ENCODE measurements at places on chromosomes 7 and 10.

DNA sequence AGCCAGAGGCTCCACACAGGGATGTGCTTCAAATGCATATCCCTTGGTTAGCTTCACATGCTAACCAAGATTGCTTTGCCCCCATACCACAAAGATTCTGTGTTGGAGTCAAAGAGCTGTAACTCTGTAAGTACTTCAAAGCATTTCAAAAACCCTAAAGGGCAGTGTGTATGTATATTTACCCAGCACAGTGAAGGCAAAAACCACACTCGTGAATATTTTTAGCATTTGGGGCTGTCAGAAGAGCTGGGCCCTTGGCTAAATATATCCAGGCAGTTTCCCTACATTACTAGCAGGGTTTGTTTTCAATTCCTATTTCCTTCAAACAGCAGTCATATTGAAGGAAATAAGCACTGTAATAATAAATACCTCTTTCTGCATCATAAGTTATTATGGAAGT is 84.2 kb upstream of the STEAP1B start:
- DNase-seq = no peak

DNA sequence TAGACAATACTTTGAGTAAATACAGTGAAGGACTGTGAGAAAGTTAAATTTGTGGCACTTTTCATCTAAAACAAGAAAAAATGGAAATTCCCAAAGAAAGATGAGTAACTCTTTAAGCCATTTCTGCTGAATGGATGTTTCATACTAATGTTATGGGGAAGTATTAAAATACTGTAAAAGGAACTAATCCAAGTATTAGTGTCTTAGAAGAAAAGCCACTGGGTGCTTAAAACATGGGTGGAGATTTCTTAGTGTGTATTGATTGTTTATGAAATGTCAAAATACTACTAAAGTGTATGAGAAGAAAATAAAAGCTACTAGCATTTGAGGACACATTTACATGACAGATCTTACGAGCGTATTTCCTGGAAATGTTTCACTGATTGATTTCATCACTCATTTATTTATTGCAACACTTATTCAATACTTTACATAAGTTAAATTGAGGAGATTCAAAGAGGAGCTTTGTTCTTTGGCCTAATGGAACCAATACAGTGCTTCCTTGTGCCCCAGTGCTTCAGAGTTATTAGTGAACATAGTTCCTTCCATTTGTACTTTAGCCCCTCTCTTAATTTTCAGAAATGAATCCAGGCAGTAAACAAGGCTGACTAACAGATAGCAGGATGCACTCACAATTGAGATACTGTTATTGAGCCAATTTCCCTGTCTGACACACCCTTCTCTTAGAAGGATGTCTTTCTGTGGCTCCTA is 155.5 kb upstream of the AHR start:
- DNase-seq = peak; percentile 85

- DNase-seq = no peak
Measured at GRCh38 chr10:98096731-98097130, 37.7 kb upstream of the R3HCC1L start.

DNA sequence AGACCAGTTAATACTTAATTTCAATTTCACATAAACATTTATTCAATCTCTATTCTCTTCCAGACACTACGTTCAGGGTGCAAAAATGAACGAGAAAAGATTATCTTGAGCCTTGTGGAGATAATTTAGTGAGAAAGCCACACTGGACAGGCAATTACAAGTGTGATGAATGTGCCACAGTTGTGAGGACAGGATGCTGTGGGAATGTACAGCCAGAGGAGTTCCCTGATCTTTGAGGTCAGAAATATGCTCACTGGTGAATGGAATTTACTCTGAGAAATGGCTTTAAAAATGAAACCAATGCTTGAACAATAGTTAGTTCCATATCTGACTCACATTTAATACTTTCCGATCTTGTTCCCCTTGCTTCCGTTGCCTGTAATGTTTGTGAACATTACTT is 864.8 kb downstream of the GATA3 start:
- DNase-seq = no peak

DNA sequence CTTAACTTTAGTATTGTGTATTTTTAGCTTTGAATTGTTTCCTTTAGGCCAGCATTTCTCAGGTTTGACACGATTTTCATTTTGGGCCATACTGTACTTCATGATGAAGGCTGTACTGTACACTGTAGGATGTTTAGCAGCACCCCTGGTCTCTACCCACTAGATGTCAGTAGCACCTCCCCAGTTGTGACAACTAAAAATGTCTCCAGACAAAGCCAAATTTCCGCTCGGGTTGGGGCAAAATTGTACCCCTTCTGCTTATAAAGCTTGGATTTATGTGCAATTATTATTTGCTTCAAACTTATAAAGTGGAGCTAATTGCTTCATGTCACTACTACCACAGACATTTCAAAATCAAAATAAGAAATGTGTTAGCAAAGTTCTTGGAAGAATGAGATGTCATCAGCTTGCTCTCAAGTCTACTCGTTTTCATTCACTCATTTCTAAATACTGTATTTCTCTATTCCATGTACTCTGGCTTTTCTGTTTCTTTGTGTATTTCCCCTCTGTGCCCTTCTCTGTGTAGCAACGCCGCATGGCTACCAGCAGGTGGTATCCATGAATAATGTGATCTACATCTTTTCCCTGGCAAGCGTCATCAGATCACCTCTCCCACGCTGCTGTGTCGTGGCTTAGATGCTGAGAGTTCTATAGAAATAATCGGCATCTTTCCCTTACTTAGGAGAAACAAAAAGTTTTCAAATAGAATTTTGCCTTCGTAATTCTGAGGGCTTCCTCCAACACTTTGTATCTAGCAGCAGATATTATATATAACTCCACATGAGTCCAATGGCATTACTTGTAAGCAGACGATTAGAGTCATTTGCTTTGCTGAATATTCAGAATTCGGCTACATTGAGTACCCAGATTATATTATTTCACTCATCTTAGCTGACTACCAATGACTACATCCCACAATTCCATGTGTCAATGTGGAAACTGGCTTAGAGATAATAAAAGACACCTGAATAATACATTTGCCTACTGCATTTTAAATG is 47.8 kb upstream of the CALCR start:
- DNase-seq = no peak

DNA sequence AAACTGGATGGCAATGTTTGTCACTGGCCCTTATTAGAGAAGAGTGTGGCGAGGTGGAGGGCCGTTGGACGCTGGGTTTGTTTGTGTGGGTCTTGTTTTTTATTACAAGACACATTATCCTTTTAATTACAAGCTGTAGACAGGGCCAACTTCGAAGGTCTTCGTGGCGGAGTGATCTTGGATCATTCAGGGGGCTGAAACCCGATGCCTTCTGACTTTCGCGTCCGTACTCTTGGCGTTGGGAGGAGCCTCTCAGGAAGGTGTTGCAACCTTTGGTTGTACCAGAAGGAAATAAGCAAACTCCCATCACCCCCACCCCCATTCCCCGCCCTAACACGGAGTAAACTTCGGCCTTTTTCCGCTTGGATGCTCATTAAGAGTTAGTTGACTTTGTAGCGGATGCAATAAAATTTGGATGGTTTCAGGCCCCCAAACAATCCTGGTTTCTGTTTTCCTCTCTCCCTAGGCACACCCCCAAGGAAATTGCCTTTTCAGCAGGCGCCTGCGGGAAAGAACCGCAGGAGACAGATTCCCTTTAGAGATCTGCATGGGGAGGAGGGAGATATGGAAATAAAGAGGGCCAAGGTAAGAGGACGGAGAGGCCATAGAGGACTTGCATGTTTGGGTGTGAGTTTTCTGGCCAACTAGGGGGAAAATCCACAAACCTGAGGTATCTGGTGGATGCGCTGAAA is 294.5 kb upstream of the NFE2L3 start:
- DNase-seq = no peak

- DNase-seq = no peak
Measured at GRCh38 chr10:132296666-132297443, 10.9 kb downstream of the STK32C start.

- DNase-seq = no peak
Measured at GRCh38 chr10:76205361-76205760, 773.9 kb downstream of the LRMDA start.

DNA sequence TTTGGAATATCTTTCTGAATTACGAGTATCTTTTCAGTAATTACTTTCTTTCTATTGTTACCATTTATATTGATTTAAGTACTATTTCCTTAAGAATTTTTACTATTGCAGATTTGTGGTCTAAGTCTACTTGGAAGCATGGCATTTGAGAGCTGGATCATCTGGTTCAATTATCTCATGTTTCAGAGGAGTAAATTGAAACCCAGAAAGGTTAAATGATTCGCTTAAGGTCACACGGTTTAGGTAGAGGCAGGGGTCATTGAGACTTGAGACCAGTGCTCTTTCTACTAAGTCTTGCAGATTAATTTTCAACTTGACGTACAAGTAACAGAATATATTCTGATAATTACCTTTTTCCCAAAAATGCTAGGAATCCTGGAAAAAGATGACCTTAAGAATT is 109.2 kb upstream of the GLCCI1 start:
- DNase-seq = no peak

DNA sequence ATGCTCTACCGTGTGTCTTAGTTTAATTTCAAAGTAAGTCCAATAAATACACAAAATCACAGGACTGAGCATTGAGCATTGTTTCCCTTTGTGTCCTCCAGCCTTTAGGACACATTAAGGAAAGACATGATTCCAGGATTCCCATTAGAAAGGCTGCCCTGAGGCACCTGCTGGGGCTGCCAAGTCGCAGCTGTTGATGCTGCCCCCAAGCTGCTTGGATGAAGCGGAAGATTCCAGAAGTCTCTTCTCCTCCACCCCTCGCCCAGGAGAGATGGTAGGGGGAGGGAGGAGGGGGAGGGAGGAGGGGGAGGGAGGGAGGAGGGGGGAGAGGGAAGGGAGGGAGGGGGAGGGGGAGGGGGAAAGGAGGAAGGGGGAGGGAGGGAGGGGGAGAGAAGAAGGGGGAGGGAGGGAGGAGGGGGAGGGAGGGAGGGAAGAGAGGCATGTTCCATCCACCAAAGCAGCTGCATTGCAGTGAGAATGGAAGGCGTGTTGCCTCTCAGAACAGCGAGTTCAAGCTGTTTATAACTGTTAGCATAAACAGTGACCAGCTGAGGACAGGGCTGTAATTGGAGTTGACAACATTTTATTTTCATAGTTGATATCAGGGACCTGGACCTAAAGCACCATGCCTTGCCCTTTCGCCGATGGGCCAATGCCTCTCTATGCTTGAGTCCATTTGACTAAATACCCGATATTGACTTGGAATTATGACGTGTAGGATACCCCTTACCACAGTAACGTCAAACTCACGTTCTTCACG is 67.3 kb downstream of the DIP2C start:
- no peak for DNase-seq

DNA sequence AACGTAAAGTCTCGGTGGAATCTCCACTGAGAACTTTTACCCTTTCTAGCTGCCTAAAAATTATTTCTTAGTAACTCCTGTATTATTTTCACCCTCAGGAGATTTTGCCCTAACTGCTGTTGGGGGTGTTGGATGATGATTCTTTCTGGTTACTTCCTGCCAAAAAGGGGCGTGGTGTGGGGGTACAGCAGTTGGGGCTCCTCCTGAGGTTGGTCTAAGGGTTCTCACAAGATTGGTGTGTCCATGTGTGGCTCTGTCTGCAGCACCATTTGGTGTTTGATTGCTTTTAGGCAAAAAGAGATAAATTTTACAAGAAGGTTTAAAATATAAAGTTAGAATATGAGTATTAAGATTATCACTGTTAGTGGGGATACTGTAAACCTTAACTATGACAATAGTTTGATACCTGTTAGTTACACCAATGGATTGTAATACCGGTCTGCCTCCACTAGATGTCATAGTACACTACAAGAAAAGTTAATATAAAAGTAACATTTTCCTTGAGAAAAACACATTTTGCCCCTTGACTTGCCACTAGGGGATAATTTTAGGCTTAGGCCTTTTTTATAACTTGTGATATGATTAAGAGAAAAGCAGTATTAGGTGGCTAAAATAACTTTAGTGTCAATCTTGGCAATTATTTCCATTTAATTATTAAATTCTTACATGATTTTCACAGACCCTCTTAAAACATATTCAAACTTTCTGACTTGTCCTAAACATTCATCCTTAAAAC is 928.7 kb downstream of the IPMK start:
- DNase-seq = peak; percentile 56

DNA sequence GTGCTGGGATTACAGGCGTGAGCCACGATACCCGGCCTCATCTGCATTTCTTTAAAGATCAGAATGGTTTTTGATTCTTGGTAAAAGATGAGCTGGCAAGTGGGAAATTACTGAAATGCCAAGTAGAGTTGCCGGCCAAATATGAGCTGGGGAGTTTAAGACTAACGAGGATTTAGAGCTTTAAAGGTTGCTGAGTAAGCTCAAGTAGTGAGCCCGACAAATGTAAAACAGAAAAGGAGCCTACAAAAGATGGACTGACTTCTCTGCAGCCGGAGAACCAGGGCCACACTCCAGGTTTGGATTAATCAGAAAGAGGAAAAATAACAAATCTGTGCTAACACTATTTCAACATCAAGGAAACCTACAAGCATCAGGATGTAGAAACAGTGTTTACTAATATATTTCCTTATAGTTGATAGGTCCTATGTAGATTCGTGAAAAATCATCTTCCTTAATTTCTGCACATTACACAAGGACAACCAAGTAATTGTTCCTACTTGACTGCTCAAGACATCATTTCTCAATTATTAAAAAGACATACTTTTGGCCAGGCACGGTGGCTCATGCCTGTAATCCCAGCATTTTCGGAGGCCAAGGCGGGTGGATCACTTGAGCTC is 49.6 kb downstream of the MPP7 start:
- peak; percentile 57 for DNase-seq

GRCh38 chr10:95532536-95532935 is 28.6 kb downstream of the SORBS1 start:
- DNase-seq = no peak

DNA sequence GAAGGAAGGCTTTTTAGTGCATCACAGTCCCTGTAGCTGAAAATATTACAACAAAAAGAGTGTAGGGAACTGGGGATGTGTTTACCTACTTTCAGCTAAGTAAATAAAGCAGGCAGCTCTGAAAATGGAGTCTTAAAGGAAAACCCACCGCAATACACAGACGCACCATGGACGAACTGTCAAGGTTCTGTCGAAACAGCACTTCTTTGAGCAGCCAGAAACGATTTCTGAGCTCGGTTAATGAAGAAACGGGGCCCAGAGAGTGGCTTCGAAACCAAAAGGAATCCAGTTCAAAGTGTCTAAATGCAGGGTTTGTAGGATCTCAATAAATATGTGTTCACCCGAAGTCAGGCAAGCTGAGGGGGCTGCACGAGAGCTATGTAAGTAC is 275.4 kb upstream of the NEBL start:
- DNase-seq = no peak

- DNase-seq = peak; percentile 23
Measured at GRCh38 chr7:128022631-128023532, 8.4 kb downstream of the LRRC4 start.

- DNase-seq = peak; percentile 83
Measured at GRCh38 chr10:130136226-130137089, at the start of gene GLRX3. Gene GLRX3 (plus strand): TSS chr10:130136391. CDS start chr10:130136421, 30 bp downstream.

- DNase-seq = peak; percentile 75
Measured at GRCh38 chr10:119845656-119846055, 27.0 kb downstream of the MCMBP start.
